ENCODE measurements at places on chromosomes 1 and 21.

GRCh38 chr1:221141606-221142285 is 262.5 kb downstream of the HLX start:
- no peak for DNase-seq

GRCh38 chr1:233982827-233983518 is 78.5 kb downstream of the SLC35F3 start:
- DNase-seq = no peak

- no peak for DNase-seq
These were observed 7.5 kb downstream of the GSTM3 start for GRCh38 chr1:109733236-109733870.

GRCh38 chr21:42350927-42351426 is at the start of gene TFF2:
Gene TFF2 (minus strand): TSS chr21:42350994. CDS start chr21:42350957, 37 bp downstream.
- DNase-seq = no peak

DNA sequence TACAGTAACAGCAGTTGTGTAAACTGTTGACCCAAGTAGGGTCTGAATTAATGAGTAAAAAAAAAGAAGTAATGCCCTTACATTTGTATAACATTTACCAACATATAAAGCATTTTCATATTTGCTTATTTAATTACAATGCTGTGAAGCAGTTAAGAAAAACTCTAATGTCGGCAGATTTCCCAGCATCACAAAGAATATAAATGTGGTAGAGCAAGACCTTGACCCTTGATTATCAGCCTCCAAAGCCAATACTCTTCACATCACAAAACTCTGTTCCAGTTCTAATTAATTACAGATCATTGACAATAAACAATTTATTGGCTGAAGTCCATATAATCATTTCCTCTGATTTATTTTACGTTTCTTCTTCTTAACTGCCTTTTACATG is 130.2 kb downstream of the DUSP10 start:
- DNase-seq = no peak
